ENCODE measurements at places on chromosomes 4 and X.

GRCh38 chr4:86593688-86594558, at the start of gene PTPN13:
TSS of gene PTPN13 (plus strand) at chr4:86594315. CDS start at chr4:86635257, 40,942 bp downstream.
- peak; percentile 99 for DNase-seq

- DNase-seq: no peak
Measured at GRCh38 chr4:138076561-138076960, 165.6 kb downstream of the SLC7A11 start.

- DNase-seq: no peak
Measured at GRCh38 chrX:129741880-129742758, 3.3 kb downstream of the XPNPEP2 start.

DNA sequence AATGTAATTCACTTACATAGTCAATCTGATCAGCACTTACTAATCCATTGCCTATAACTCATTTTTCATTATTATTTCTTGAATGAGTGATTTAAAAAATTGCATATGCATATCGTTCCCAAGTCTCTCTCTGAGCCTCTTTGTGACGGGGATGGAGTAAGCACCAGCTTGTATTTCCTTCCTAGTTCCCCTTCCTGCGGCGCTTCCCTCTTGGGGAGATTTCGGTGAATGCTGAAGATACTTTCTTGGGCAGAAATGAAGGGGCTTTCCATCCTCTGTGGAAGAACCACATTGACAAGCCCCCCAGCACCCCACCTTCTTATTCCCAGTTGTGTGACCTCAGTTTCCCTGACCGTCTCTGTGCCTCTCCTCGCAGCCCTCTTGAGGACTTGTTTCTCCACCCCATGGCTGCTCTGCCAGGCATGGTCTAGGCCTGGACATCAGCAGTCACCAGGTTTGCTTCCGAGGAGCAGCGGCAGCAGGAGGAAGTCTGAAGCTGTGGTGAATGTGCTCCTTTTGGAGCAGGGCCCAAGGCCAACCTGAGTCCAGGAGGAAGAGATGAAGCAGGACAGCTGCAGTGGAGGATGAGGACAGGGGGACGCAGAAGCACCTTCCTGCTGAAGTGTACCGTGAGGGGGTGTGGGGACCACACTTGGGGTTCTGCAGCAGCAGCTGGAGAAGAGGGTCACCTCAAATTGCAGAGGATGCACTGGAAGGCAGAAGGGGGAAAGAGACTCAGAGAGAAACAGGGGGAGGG, 124.9 kb downstream of the IRF2 start:
- DNase-seq: no peak

GRCh38 chrX:142186103-142186502, 19.0 kb downstream of the MAGEC2 start:
- no peak for DNase-seq

GRCh38 chr4:189659287-189659686, 281.4 kb upstream of the FRG1 start:
- no peak for DNase-seq

DNA sequence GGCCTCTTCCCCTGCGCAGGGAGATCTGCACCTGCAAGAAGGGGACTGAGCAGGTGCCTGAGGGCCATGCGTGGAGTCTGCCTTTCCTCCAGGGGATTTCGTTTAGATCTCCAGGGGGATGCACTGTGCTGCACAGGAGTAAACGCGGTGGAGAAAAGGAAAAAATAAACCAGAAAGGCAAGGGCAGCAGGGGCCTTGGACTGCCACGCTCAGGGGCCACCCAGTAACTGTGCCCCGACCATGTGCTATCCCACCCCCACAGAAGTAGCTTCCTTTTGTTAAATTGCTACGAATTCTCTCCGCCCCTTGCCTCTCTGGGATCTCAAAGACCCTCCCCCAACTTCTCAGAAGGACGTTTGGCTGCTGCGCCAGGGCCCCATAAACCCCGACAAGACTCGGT, 17.2 kb upstream of the HMX1 start:
- no peak for DNase-seq

DNA sequence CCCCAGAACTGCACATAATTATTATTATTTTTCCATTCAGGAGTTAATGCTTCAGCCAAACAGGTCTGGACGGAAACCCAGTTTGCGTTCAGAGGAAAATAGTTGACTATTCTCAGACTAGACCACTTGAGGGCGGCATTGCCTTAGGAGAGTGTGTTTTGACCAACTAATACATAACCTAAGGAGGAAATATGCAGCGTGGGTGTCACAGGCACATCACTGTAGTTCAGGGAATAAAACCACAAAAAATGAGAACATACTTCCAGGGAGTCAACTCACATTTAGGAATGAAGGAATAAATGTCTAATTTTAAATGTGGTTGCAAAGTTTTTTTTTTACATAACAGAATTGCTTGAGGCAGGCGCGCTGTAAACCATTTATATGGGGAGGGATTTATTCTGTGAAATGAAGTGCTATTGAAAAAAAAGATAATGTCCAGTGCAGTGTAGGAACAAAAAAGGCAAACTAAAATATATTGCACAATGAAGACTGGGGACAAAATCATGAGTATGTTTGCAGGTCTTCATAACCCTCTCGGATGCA, 93.3 kb downstream of the SYNPO2 start:
- no peak for DNase-seq

GRCh38 chr4:139241086-139241783, 38.8 kb downstream of the MGARP start:
- no peak for DNase-seq

- DNase-seq: no peak
Measured at GRCh38 chr4:45946699-45947098, 177.2 kb downstream of the GABRG1 start.

DNA sequence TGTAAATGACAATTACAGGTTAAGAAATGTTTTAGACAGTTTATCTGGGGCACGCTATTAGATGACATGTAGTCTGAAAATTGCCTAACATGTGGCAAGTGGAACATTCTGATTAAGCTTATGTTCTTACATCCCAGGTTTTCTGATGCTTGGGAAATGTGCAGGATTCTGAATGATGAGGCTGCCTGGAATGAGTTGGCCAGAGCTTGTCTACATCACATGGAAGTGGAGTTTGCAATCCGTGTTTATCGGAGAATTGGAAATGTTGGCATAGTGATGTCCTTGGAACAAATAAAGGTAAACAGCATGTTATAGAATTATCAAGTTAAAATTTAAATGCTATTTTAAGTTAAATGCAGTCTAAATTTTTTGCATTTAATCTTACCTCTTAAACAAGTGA, 49.3 kb downstream of the WDR19 start:
- DNase-seq: no peak

DNA sequence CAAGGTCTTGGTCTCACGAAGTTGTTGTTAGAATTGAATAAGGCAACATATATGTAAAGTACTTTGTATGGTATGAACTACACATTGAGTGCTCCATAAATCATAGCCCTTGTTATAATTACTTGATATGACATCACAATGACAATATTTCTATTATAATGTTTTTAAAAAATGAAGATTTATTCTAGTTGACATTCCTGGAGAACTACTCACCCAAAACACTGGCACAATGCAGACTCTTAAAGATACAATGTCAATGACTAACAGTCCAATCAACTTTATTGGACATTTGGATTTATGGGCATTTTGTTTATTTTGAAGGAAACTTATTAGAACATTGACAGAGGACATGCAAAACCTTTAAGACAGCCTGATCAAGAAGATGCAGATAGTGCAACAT, 55.3 kb downstream of the ASB9 start:
- no peak for DNase-seq

- no peak for DNase-seq
Measured at GRCh38 chr4:185488650-185489049, 17.1 kb upstream of the CCDC110 start.

DNA sequence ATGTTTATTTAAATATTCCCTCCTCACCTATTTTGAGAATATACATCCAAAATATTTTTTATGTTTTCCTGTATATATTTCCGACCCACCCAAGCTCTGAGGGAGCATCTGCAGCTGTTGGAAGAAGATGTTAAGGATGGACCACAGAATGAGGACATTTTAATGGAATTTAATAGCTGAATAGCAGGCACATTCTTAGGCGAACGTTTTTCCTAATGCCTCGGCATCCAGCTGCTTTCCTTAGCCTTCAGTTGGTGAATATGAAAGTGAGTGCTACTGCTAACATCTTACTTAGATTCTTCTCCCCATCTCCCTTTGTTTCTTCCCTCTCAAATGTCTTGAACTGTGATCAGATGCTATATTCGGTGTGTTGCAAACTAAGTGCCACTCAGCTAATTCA, 158.0 kb upstream of the CTSO start:
- DNase-seq: no peak

- no peak for DNase-seq
Measured at GRCh38 chr4:128376303-128376702, 88.7 kb upstream of the PGRMC2 start.

DNA sequence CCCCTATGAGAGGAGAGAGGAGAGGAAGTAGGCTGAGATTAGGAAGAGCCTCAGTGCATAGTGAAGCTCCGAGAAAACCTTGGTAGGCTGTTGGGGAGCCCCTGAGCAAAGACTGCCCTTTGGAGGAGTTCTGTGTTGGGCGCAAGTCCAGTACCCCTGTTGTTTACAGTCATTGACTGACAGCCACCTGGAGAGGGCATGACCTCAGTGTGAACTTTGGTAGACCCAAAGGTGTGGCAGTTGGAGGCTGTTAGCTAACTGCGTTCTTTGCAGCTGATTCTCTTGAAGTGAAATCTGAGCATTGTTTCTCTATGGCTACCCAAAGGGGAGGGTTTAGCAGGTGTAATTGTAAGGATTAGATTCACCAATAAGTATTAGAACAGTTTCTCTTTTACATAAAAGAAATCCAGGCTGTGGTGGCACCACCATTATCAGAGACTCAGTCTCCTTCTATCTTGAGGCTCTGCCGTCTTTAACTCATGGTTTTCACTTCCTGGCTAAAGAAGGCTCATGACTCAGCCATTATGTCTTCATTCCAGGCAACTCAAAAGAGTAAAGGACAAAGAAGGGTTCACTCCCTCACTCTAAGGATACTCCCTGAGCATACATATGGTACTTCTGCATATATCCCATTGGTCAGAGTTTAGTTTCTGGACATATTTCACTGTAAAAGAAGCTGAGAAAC, 33.4 kb downstream of the ANXA3 start:
- no peak for DNase-seq

DNA sequence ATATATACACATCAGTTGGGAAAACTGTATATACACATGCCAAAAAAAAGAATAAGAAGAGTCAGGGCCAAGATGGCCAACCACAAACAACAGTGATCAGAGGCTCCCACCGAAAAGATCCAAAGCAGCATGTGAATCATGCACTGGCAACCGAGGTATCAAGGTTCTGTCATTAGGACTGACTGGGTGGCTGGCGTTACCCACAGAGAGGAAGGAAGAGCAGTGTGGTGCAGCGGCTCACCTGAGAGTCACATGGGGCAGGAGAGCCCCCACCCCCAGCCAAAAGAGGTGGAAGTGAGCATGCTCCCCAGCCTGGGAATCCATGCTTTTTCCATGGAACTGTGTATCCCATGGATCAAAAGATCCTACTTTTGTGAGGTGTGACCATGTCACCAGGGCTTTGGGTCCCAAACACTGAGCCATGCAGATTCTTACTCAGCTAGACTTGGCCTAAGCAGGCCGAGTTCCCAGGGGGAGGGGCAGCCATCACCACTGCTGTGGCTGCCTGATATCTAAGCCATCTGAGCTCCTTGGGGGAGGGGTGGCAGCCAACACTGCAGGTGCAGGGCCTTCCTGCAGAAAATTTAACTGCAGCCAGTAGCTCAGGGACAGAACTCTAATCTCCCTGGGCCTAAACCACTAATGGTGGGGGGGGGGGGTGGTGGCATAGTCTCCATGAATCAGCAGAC, 52.8 kb downstream of the P2RY10 start:
- no peak for DNase-seq

DNA sequence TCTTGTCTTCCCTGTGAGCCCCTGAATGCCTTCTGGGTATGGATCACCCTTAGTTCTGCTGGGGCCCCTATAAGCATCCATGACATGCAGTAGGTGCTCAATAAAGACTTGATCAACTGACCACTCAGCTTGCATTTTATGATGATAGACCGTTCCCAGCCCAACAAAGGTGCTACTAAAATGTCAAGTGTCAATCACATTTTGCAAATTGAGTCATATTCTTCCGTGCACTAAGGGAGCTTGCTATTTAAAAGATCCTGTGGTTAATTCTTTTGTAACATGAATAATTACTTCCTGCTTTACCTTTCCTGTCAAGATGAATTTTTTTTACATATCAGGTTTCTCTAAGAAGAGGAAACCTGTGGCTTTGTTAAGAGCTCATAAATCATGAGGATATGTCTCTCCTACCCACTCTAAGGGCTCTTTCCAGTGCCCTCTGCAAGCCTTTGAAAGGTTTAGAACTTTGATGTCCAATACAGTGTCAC, 47.6 kb downstream of the SH3KBP1 start:
- no peak for DNase-seq

GRCh38 chrX:48864210-48864609, 28.8 kb upstream of the PCSK1N start:
- no peak for DNase-seq

DNA sequence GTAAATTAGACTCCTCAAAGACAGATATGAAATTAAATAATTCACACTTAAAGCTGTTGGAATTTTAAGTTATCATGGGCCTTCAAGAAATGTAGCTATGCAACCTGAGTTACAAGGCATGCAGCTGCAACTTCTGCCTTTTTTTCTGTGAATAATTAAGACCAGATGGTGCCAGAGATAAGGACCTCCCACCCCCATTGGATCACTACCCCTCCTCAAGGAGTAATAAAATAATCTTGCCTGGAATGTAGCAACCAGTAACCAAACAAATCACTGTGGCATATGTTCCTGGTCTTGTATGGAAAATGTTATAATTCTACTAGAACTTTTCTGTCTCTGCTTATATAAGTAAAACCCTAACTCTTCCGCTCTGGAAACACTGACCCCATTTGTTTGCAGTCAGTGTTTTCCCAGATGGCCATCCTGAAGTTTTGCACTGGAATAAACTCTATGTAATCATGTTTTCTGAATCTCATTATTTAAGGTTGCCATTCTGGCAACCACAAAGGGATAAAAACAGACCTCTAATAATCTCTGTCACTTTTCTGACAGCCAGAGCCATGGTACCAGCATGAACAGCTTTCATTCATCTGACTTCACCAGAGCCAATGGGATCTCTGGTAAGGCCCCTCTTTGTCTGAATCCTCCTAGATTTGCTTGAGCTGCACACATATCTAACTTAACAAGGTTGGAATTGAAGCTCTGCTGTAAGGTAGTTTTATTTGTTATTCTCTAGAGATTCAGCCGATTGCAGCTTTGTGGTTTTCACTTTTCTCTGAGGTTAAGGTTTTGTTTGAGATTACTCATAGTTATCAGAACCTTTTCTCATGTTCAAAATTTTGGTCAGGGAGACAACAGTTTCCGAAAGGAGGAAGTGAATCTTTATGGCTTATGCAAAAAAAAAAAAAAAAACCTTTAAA, 274.6 kb downstream of the NAF1 start:
- DNase-seq: no peak

DNA sequence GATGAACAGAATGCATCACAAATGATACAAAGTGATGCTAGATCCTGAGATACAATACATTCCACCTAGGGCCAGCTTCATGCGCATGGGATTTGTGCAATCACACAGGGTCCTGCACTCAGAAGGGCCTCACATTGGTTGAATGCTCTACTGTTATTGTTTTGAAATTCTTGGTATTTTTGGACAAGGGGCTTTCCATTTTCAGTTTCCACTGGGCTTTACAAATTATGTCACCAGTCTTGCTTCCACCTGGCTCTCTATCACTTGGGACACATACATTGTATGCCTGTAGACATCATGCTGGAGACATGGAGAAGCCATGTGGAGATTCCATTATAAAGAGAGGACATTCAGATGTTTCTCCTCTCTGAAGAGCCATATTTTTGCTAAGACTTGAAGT, 155.8 kb downstream of the NAA11 start:
- no peak for DNase-seq

Measured in hypothalamus (tissue), 51 donors.